MV-4-11 (cell line): ENCODE measurements at places on chromosomes 4 and X.
A peak's percentile ranks its signal among the peaks of the same experiment; 100 is the strongest.

DNA sequence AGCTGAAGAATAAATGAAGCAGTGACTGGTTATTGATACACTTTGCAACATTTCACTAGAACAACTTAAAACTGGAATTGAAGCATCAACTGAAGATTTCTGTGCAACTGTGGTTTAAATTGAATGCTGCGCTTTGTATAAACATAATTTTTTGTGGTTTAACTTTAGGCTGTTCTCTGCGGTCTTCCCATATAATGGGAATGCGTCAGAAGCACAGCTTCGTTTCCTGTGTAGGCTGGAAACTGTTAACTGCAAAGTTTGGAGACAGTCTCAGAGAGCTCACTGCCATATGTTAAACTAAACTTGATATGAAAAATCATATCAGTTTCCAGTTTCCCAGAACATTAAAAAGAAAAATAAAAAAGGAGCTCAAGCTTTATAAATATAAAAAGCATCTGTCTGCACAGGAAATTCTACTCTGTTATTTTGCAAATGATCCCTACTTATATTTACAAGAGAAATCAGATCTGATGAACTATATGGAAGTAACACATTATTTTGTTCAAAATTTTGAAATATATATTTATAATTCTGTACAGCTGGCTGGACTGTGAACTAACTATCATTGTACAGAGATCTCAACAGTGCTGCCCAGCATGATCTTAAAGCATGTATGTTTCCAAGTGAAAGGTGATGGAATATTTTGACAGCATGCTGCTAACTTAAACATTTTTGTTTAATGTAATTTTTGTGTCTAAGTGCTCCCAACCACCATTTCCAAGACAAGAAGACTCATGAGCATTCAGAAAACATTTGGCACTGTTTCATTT, 139.9 kb downstream of the NDST3 start:
- DNase-seq = peak; percentile 70

- DNase-seq = peak; percentile 95
These were observed 92.7 kb downstream of the SPATA18 start for GRCh38 chr4:52143815-52144214.

DNA sequence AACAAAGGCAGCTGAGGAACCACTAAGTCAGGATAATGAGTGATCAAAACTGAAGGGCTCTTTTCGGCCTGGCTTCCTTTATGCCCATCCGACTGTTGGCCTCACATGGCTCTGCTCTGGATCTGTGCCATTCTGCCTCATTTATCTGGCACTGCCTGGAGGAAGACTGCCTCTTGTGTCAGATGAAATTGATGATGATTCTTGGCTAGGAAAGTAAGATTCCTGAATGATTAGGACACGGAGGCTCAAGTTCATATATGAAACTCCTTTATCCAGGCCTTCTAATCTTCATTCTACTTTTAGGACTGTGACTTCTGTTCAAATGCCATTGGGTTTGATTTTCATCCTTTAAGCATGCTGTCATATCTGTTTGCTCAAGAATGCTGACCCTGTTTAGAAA, 475.4 kb upstream of the RPS6KA3 start:
- DNase-seq = no peak

DNA sequence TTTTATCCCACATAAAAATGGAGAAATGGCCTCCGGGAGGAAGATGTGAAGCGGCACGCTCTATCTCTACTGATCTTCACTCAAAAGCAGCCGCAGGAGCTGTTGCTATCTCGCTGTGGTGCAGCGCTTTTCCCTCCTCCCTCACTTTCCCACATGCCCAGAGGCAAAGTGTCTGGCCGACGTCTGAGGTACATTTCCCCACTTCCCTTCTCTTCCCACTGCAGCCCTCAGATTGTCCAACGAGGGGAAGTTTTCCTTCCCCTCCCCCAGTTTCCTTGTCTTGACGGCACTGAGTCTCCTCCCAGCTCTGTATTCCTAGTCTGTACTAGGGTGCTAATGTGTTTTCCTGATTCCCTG, 660 bp upstream of the COL25A1 start:
- no peak for DNase-seq

GRCh38 chrX:47936224-47936939, 67.4 kb downstream of the ZNF182 start:
- DNase-seq = no peak

DNA sequence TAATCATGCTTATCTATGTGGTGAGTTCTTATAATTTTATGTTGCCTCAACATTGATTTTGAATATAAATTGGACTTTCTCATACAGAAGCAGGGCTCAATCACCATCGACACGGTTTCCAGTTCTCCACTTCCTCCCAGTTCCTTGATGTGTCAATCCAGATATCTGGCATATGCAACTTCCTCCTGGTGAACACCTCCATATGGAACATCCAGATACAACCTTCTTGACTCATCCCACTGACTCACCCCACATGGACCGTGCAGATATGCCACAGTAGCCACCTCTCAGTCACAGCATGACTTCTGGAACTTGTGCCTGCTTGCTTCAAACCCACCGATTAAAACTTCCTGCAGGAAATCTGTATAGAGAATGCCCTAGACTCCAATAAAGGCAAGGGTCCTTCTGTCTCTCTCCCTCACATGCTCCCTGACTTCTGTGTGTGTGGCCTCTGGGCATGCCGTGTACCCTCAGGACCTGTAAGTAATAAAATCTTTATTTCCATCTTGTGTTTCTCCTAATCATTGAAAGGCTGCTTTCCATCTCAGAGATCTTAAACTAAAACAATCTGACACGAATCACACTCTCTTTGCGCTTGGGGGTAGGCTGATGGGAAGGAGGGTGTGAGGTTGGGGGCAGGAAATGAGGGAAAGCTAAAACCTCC, 67.0 kb downstream of the HTRA3 start:
- DNase-seq = peak; percentile 47

DNA sequence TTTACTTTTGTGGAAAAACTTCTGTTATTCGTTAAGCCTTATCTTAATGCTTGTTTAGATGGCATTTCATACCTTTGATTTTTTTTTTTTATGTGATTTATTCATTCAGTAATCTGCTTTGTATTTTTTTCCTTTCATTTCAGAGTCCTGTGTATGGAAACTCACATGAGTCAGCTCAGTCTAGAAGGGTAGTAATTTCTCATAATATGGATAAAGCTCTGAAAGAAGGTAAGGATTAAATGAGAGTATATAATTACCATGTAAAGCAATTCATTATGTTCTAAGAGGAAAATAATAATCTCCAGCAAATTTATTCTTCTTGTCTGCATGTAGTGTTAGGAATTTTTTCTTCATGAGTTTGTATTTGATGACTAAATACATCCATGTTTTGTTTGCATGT, 37.8 kb downstream of the SNX25 start:
- no peak for DNase-seq
